ENCODE measurements at places on chromosomes 7 and 10.

GRCh38 chr7:137976696-137977095, 25.2 kb downstream of the CREB3L2 start:
- DNase-seq: no peak

GRCh38 chr10:78924319-78925003, 144.3 kb upstream of the ZMIZ1 start:
- no peak for DNase-seq

DNA sequence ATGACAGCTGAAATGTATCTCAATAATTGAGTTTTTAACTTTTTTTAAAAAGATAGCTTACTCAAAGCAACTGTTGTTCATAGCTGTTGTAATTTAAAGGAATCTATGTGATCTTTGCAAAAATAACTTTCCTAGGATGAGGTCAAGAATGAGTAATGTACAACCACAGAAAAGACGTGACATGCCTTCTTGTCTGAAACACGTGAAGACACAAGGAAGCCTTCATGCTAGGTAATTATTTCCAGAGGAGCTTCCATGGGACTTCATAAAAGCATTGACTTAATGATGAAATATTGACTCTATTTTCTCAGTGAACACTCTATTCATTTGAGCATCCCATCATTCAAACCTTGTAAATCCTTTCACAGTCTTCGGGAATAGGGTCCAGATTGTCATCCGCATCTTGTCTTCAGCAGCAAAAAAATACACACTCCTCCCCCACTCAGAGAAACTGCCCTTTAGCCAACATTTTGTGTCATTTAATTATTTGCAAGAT, 528.0 kb downstream of the NRG3 start:
- DNase-seq: peak; percentile 24

DNA sequence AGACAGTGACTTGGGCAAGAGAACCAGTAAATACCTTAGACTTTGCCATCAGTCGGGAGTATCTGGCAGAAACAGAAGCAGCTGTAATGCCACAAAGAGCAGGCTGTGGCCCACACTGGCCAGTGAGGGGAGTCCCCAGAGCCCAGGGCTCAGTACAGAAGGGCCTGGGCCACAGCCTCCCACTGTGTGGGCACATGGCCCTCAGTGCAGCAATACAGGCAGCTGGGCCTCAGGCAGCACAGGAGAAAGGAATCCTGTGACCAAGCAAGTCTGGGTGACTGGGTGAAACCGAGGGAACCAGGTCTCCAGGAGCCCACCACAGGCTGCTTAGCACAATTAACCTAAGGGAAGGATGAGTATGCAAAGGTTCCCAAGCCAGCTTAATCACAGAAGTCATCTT, 14.0 kb downstream of the WDR91 start:
- DNase-seq: no peak

GRCh38 chr7:107069457-107069856, 25.0 kb downstream of the PRKAR2B start:
- DNase-seq: no peak

- DNase-seq: no peak
Measured at GRCh38 chr7:19145434-19146115, 354 bp upstream of the FERD3L start.

GRCh38 chr10:80598084-80598798, 60.5 kb downstream of the SH2D4B start:
- DNase-seq: no peak

GRCh38 chr10:71085689-71086438, 126.5 kb upstream of the UNC5B start:
- DNase-seq: no peak

DNA sequence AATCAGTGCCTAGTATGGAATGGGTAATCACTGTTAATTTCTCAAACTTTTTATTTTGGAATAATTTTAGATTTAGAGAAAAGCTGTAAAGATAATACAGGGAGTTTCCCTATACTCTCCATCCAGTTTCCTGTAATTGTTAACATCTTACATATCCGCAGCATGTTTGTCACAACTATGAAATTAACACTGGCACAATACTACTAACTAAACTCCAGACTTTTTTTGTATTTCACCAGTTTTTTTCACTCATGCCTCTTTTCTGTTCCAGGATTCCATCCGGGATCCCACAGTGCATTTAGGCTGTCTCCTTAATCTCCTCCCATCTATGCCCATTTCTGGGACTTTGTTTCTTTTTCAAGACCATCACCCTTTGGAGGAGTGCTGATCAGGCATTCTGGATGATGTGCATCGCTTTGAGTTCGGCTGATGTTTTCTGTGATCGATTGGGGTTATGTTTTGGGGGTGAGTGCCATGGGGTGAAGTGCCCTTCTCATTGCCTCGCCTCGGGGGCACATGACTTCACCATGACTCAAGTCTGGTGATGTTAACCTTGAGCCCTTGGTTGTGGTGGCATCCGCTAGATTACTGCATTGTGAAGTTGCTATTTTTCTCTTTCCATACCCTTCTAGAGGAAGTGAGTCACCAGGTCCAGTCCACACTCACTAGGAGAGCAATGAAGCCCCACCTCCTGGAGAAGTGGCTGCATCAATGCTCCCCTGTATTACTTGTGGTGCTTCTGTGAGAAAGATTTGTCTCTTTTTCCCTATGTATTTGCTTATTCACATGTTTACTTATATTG, 43.9 kb upstream of the GRB10 start:
- peak; percentile 90 for DNase-seq

DNA sequence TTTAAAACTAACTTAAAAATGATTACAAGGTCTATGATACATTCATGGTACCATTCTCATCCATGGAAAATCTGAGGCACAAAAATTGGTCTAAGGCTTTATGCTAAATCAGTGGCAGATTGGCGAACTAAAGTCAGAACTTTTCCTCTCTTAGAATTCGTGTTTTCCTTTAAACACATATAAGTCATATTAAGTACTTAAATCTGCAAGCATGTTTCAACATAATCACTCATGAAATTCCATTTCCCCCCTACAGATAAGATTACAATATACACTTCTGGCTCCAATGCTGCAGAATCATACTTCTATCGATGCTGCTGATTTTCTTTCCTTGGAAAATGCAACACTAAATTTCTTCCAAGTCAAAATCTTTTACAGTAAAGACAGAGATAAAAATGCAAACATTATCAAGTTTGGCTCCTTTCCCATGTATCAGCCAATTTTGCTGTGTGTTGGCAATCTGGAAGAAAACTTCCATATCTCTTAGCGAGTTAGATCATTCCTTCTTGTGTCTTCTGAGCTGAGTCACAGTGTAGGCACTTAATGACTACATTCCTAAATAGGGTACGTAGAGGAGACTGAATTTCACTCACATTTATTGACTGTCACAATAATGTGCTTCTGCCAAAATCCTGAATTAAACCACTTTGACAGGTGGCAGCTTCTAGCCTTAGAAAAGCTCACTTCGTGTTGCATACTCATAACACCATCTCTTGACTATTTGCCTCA, 76.4 kb upstream of the LRRC17 start:
- peak; percentile 63 for DNase-seq

DNA sequence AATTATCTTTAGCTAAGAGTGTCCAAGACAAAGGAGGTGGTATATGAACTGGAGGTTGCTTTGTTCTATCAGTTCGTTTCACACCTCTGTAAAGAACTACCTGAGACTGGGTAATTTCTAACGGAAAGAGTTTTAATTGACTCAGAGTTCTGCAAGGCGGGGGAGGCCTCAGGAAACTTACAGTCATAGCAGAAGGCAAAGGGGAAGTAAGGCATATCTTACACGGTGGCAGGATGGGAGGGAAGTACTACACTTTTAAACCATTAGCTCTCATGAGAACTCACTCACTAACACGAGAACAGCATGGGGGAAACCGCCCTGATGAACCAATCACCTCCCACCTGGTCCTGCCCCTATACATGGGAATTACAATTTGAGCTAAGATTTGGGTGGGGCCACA, 1202.3 kb upstream of the LRRTM3 start:
- DNase-seq: no peak

DNA sequence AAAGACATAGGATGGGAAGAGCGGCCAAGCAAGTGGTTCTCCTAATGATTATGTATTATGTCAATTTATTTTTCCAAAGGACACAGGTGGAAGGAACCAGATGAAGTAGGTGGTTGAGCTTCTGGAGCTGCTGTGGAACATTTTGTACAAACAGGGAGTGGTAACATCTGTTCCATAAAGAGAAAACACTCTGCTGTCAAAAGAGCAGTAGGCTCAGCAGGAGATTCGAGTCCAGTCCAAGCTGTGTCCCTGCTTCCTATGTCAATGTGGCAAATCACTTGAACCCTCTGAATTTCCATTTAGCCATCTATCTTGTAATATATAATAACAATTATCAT, 448.0 kb upstream of the ANKRD30A start:
- no peak for DNase-seq

DNA sequence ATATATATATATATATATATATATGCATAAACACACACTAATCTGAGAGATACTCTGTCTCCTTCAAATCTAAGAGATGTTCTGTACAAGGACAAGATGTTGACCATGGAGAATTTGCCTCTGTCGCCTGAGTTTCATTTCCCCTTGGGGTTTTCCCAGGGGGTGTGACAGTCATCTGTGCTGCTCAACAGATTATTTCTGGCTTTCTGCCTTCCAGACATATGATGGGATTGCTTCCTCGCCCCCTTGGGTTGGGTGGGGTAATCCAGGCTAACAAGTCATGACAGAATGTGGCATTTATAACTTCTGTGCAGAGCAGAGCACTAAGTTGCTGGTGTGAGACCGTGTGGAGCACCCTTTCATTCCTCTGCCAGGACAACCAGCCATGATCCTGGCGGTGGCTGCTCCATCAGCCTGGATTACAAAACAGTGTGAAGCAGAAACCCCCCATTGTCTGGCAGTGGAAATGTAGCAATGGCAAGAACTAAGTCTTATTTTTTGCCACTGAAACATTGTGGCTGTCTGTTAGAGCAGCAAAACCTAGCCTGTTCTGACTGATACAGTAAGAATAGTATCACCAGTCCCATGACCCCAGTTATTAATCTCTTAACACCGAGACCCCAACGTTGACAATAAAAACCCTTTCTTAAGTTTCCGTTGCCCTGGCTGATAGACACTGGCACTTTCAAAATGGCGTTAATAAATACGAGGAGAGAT, 13.7 kb upstream of the USP6NL start:
- no peak for DNase-seq

DNA sequence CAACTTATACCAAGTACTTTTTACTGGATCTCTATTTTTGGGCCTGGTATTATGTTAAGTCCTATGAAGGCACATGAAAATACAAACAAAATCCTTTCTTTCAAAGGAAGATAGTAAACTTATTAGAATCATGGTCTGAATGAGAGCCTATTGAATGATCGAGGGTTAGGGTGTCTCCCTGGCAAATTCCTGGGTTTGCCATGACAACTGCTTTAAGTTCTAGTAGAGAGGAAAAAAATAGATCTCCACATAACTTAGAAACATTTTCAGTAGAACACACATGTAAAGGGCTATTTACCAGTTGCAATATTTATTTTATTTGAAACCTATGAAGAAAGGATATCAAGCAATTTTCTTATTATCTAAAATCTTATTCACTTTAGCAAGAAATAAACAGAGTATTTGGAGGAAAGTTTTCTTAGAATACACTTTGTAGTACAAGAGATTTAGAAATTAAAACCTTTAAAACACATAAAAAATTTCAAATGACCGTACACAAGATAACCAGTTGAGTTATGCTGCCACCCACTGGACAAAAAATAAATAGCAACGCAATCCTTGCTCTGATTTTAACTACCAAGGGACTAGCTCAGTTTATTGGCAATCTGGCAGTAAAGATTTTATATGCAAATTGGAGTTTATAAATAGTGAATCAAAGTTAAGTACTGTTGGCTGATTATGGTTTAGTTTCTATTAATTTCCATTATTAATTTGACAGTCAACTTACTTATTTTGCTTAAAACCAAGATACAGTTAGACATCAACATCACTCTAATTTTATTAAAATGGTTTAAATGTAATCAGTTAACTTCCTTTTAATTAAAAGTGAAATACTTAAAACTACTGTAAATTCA, 33.9 kb downstream of the CACUL1 start:
- DNase-seq: peak; percentile 47

DNA sequence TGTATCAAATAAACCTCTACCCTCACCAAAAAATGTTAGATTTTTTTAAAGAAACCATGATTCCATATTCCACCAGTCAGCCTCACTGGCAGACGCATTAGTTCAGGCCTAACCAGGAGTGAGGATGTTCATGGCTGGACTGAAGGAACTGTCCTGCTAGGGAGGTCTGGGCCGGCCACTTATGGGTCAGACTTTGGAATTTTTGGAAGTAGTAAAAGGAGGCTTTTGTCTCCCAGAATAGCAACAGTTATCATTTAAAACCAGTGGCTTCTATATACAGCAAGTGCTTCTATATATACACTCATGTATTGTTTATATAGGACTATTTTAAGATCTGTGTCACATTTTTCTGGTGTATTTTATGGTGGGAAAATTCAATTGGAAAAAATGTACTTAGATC, 120.5 kb downstream of the CNNM2 start:
- no peak for DNase-seq

DNA sequence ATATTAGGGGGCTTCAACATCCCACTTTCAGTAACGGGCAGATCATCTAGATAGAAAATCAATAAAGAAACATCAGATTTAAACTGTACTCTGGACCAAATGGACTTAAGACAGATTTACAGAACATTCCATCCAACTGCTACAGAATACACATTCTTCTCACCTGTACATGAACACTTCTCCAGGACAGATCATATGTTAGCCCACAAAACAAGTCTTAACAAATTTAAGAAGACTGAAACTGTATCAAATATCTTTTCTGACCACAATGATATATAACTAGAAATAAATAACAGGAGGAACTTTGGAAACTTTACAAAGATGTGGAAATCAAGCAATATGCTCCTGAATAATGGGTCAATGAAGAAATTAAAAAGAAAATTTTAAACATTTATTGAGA, 86.7 kb downstream of the MICU1 start:
- DNase-seq: no peak

GRCh38 chr7:47380325-47381133, 201.4 kb downstream of the TNS3 start:
- DNase-seq: no peak

GRCh38 chr7:158887594-158887993, 31.2 kb downstream of the DYNC2I1 start:
- DNase-seq: no peak

GRCh38 chr10:117216611-117217195, 19.4 kb downstream of the KCNK18 start:
- peak; percentile 84 for DNase-seq

DNA sequence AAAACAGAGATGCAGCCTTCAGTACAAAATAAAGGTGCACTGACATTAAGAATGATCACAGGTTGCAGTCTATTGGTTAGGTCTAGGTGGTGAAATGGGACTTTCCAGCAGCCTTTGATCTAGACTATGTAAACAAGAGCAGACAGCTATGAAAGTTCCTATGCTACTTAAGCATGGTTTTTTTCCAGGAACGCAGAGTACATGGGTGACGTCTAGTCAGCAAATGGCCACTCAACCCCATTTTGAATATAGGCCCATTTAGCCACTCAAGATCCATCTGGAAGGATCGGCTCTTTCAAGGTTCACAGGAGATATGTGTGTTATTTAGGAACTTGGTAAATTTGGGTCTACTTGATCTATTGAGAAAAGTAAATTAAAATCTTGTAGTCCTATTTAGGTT, 1424.6 kb upstream of the LRRTM3 start:
- peak; percentile 31 for DNase-seq

GRCh38 chr10:75352650-75353049, 48.9 kb downstream of the ZNF503 start:
- no peak for DNase-seq

Data from A549 (cell line).